ENCODE measurements at places on chromosomes 13 and 19.

GRCh38 chr13:62171697-62172096, 756.0 kb upstream of the PCDH20 start:
- DNase-seq = no peak

DNA sequence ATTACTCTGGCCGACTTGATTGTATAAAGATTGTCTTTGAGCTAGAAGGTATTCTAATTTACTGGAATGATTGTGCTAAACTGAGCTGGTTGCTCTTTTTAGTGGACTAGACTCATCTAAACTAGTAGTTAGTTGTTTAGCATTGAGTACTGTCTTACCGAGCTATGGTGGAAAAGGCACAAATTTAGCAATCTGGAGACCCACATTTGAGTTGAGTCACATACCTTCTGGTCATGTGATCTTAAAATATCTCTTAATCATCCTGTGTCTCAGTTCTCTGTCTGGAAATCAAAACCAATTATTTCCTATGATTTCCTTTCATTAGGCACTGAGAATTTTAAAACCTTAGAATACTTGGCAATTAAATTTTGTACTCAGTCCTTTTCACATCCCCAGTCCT, 349.5 kb downstream of the IRS2 start:
- no peak for DNase-seq

- DNase-seq = no peak
These were observed 716.7 kb downstream of the DIAPH3 start for GRCh38 chr13:59447031-59447430.

- DNase-seq = no peak
These were observed at the start of gene MIER2 for GRCh38 chr19:344625-345319. Gene MIER2, minus strand, starts transcription at chr19:344796. Its CDS starts 14 bp downstream, at chr19:344782.
